M059J (cell line): ENCODE measurements at places on chromosomes 5 and 9. TPM values are rescaled to one million over a fixed set of nuclear protein-coding genes. Genes with fewer than 3 reads are reported as not detected.

The PLAC8L1 gene
- total RNA-seq: not detected in 2 replicates

The GFI1B gene
- 0.30 TPM in 1 of 2 replicates, not detected in the other for total RNA-seq

The SOX30 gene
- total RNA-seq: 0.12 and 0.22 TPM in 2 replicates

The PPP3R2 gene
- total RNA-seq: not detected in 2 replicates

The SLC4A9 gene
- total RNA-seq: not detected in 2 replicates

The C5orf58 gene
- total RNA-seq: not detected in 2 replicates

The MYO10 gene
- 13.6 and 30.2 TPM in 2 replicates for total RNA-seq

The OBP2B gene
- not detected in 2 replicates for total RNA-seq

The DAB2IP gene
- total RNA-seq: 2.6 and 6.2 TPM in 2 replicates

The FCN2 gene
- total RNA-seq: not detected in 2 replicates

The RIGI gene
- 93.4 and 142 TPM in 2 replicates for total RNA-seq

The GGTA1 gene
- total RNA-seq: not detected in 2 replicates

The PROB1 gene
- total RNA-seq: 0.15 and 0.81 TPM in 2 replicates

The SERF1A gene
- 0.74 and 4.7 TPM in 2 replicates for total RNA-seq

The FRRS1L gene
- total RNA-seq: 0.05 TPM in 2 replicates

The GPR150 gene
- total RNA-seq: 0.34 and 2.4 TPM in 2 replicates

The ORM2 gene
- not detected in 2 replicates for total RNA-seq

The SLC36A3 gene
- not detected in 2 replicates for total RNA-seq
